ENCODE measurements at places on chromosomes 2 and 18.
A peak's percentile ranks its signal among the peaks of the same experiment; 100 is the strongest.

DNA sequence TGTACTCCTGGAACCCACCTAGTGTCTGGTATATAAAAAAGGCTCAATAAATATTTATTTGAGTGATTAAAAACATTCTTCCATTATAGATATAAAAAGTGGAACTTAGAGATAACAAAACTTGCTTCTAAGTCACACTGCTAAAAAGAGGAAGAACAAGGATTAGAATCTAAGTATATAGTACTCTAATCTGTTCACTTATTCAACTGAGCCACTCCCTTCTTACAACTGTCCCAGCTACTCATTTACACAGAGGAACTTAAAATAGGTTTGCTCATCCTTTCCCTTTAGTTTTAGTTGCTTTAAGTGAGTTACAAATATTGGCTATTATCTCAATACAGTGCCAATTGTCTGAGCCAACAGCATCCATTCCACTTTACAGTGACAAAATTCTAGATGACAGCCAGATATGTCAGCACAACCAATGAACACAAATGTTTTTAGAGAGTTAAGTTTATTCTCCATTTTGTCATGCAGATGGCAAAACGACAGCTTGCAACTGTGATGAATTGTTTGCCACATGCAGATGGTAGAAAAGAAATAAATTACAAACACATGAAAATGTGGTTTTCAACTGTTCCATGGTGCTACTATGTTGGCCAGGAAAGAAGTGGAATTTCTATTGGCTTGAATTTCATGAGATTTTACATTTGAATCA is 280.7 kb upstream of the ZC3H15 start:
- no peak for DNase-seq

DNA sequence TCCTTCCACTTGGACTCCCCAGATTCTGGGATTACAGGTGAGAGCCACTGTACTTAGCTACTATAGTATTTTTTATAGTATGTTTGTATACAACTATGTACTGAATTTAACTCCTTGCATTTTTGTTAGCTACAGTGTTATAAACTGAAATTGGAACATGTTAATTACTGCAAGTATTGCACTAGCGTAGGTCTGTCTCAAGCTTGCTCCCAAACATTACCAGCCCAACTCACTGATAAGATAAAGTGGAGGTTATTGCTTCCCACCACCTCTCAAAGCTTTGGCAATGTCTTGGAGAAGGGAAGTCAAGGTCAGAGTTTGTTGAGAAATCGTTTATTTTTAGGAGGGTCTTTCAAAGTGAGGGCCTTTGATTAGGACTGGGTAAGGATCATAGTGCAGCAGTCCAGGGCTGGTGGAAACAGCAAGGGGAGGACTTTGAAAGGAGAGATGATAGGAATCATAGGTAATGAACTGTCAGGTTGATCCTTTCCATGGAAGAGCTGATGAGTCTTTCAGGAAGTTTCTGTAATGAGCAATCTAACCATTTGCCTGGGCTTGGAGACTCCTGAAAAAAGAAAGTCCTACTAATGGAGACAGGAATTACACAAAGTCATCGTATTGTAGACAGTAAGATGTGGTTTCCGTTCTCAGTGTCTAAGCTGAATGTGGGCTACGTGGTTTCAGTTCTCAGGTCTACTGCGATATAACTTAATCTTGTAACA is 257.1 kb downstream of the MYO3B start:
- DNase-seq, result no peak

GRCh38 chr2:202635428-202636212 is 851 bp downstream of the FAM117B start:
- peak; percentile 67 for DNase-seq

- DNase-seq, result no peak
These were observed 201.2 kb downstream of the NOL4 start for GRCh38 chr18:34023471-34023870.

DNA sequence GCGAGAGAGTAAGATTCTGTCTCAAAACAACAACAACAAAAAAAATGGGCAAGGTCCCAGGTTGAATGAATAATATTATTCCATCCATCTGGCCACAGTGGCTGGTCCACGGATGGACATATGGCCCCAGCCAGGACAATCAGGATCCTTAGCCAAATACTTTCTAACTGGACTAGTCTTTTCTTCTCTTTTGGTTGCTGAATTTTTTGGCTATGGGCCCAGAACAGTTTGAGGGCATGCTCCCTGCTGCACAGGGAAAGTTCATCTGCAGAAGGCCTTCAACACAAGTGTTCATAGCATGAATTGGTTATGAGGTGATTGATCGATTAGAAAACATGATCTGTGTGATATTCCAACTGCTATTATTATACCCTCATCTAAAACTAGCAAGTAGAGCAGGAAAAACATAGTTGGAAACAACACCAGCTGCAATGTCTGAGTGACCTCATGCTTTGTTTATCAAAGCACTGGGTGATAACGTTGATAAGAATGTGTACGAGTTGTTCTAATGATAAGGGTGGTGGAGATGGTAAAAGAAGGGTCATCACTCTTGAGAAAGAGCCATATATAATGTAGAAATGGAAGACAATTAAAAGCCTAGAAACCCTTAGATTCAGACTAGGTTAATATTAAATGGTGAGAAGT is 47.8 kb upstream of the RNF103 start:
- no peak for DNase-seq

DNA sequence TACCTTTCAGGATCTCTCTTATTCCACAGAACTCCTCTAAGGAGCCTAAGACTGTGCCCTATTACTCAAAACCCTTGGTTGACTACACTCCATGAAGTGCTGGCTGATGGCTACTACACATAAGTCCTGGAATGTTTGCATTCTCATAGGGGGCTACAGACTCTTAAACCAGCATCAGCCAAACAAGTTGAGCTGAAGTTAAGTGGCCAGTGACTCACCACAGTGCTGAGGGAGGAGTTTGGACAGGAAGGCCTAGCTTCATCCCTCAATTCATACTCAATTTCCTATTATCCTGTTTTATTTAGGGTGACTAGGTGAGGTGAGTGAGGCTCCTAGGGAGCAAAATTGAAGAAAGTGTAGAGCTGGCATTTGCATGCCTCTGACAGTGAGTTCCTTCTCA is 246.7 kb downstream of the SMAD2 start:
- no peak for DNase-seq

DNA sequence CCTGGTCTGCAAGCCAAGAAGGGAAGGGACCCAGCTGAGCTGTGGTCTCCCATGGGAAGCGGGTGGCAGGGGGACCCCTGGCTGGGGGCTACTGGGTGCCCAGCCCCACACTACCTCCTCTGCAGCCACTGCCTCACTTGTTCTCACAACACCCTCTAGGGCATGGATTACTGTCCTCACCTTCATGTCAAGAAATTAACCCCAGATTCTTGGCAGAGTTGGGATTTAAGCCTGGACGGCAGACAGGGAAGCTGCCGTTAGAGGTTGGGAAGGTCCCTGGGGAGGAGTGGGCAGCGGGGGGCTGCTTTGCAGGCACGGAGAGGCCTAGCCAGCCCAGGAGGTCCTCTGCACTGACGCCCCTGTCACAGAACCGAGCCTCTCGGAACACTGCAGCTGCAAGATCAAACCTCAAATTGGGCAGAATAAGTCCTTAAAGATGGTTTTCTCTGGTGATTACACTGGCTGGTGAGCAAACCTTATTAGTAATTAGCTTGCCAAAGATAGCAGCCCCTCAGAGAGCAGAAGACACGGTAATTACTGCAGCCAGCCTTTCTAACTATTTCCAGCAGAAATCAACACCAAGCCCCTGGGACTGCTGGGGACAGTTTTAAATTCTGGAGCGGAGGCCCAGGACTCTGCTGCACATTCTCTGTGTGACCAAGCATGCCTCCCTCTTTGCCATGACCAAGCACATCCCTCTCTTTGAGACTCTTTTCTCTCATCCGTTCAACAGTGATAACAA is 35.9 kb downstream of the KCNF1 start:
- no peak for DNase-seq

DNA sequence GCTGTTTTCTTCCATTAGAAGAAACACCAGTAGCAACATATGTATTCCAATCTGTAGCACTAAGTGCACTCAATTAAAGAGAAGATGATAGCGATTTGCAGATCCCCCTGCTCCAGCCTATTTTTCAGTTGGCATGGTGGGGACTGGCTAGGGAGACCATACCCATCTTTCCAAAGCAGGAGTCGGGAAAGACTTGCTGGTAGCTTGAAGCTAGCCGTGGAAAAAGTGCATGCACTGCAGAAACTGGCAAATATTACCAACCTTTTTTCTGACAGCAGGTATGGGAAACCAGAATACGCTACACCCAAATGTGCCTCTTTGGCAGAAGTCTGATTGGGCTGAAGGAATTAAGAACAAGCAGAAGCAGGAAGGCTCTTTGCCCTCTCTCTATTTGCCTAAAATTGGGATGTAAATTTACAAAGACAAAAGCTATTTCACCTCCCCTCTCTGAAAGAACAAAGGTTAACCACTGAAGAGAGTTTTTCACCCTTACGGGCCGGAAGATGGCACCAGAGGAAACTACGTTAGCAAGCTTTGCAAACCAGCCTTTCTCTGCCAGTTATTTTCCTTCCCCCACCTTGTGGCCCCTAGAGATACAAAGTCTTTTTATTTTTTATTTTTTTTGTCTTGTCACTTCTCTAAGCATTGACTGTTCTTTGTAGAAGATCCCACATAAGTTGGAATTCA is 273.1 kb downstream of the DLGAP1 start:
- no peak for DNase-seq

DNA sequence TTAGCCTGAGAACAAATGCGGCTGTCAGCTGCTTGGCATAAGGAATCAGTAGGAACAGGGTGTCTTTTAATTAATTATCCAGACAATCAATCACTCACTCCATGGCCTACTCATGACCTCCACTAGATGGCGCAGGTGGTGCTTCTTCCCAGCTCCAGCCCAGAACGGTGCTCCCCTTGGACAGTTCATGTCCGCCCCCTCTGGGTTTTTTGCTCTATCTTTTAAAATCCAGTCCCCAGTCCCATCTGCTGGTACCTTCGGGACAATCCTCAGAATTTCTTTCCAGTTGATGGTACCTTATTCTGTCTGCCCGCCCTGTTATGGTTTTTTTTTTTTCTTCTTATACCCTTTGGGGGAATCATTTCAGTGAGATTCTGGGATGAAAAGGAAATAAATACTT is 99.8 kb downstream of the CACNB4 start:
- peak; percentile 60 for DNase-seq

DNA sequence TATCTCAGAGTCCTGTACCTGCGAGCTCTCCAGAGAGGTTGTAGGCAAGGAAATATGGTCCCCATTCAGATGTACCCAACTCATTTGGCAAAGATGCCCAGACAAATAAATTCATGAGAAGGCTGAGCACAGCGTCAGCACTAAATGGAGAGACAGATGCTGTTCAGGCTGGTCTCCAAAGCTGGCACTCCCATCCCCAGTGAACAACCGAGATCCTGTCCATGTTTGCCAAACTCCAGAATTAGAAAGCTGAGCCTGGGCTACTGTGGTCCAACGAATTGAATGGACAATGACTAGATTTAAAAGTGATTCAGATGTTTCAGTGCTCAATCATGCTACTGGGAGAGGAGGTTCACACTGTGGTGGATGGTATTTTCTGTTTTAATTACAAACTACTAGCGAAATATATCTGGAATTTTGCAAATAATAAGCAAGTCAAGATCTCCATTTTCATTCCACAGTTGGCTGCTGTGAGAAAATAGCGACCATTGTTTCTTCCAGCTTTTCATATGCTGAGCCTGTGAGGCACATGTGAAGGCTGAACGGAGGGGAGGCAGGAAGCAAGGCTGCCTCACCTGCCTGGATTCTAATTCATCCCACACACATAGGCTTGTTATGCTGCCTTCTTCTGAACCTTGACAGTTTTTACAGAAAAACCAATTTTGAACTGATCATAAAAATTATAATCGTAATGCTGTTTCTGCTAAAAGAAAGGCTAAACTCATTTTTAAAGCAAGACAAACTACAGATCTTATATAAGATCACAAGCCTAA is 22.6 kb upstream of the DAPL1 start:
- DNase-seq, result no peak

DNA sequence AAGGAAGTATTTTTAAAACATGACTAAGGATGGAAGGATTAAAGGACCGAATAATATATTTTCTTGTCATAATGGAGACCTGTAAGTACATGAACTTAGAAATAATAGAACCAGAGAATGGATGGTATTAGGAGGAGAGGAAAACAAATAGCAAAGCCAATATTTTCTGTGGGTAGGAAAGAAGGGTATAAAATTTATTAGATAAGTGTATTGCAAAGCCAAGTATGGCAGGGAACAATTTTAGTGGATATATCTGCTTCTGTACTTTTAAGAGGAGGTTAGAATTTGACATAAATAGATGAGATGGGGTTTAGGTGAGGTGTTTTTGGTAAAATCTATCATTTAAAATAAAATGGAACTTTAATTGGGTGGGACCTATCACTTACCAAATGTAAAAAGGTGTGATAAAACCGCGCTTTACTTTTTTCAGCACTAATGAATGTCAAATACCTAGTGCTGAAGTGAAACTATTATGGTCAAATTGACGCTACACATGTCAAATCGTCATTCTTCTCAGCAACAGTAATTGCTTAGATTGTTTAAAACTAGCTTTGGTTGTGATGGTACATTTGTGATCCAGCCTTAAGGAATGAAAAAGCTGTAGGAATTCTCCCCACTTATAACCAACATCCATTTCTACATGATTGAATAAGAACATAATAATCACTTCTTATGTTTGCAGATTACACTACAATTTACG is 78.1 kb upstream of the ZEB2 start:
- no peak for DNase-seq

- DNase-seq, result no peak
These were observed 16.3 kb downstream of the ODC1 start for GRCh38 chr2:10431797-10432196.

DNA sequence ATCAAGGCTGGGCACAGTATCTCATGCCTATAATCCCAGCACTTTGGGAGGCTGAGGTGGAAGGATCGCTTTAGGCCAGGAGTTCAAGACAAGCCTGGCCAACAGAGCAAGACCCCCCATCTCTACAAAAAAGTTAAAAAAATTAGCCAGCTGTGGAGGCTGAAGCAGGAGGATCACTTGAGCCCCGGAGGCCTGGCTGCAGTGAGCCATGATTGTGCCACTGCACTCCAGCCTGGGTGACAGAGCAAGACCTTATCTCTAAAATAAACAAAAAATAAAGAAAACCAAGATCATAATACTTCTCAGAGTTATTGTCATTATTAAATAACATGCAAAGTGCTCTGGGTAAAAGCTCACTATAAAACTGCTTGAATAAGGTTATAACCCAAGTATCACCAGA is 14.9 kb downstream of the IL1RN start:
- no peak for DNase-seq

DNA sequence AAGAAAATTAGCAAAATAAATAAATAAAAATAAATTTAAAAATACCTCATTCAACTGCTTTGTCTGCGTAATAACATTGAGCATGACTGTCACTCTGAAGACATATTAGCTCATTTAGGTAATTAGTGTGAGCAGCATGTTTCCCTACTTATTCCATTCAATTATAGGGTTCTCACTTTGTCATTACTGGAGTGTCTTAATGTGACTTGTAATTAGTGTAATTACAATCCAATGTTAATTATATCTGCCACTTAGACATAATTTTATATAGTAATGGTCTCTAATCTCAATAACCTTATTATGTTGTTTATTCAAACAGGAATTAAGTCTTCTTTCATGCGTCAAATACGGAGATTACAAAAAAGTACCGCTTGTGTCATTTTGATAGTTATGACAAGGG is 893.9 kb upstream of the ACVR2A start:
- no peak for DNase-seq

- no peak for DNase-seq
These were observed 20.4 kb upstream of the IL1R1 start for GRCh38 chr2:102122115-102122514.

- DNase-seq, result no peak
These were observed 241.4 kb downstream of the KCNS3 start for GRCh38 chr2:18119883-18120282.

All from inflammatory macrophage treated with lipopolysaccharide for 4 hours (primary cell).